ENCODE measurements at places on chromosomes 11 and 22.

DNA sequence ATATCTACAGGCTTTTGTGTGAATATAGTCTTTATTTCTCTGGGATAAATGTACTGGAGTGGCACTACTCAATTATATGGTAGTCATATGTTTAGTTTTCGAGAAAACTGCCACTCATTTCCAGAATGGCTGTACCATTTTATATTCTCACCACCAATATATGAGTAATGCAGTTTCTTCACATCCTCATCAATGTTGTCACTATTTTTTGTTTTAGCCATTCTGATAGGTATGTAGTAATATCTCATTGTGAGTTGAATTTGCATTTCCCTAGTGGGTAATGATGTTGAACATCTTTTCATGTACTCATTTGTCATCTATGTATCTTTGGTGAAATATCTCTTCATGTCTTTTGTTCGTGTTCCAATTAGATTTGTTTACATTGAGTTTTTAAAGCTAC, 18.0 kb downstream of the ACRV1 start:
- DNase-seq, result no peak

- no peak for DNase-seq
These were observed 37.1 kb downstream of the CDKN1C start for GRCh38 chr11:2848497-2848896.

- DNase-seq, result no peak
These were observed 25.7 kb upstream of the KRTAP5-7 start for GRCh38 chr11:71501071-71501985.

GRCh38 chr11:128580612-128581011, 6.7 kb downstream of the ETS1 start:
- DNase-seq, result no peak

DNA sequence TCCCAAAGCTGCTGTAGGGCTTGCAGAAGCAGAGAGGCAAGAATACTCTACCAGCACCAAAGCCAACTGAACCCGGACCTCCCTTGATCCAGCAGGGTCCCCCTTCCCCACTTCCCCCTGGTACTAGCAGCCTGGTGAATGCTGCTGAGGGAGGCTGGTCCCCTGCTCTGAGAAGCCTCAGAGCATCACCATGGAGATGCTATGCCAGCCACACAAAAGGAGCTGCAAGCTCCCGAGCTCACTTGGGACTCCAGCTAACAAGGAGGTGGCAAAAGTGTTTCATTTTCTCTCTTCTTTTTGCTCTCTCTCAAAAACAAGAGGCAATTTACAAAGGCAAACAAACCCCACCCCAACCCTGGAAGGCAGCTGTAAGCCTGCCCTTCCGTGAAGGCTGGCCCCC, 509.8 kb downstream of the BUD13 start:
- no peak for DNase-seq

GRCh38 chr11:12188548-12189317, 78.3 kb downstream of the MICAL2 start:
- no peak for DNase-seq

- peak; percentile 66 for DNase-seq
These were observed 28.1 kb upstream of the OLFML1 start for GRCh38 chr11:7457211-7457610.

GRCh38 chr22:32880893-32881596, 79.5 kb downstream of the TIMP3 start:
- DNase-seq, result no peak

DNA sequence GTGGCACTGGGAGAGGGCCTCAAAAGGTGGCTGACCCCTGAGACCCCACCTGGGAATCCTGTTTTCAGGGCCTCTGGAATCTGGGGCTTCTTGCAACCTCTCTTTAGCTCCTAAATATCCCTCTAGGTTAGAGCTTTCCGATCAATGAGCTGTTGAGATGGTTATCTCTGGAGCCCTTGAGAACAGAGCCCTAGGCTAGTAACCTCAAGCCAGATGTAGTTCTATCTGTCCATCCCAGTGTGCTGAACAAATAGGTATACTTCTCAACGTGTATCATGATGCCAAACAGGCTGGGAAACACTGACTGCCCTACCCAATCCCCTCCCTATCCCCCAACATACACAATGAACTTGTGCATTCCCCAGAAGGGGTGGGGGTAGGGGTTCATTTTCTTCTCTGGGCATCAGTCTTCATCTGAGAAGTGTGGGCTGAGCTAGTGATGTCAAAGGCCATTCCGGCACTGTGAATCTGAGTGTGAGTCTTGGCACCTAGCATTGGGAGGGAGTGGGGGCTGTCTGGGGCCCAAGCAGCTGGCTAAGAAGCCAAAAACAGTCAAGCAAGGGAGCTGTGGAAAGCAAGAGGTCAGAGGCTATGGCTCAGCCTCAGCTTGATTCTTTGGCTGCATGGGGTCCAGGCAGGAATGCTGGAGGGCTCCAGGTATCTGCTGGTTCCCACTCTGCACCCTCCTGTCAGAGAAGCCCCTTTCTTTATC, 17.3 kb downstream of the CD82 start:
- DNase-seq, result no peak

DNA sequence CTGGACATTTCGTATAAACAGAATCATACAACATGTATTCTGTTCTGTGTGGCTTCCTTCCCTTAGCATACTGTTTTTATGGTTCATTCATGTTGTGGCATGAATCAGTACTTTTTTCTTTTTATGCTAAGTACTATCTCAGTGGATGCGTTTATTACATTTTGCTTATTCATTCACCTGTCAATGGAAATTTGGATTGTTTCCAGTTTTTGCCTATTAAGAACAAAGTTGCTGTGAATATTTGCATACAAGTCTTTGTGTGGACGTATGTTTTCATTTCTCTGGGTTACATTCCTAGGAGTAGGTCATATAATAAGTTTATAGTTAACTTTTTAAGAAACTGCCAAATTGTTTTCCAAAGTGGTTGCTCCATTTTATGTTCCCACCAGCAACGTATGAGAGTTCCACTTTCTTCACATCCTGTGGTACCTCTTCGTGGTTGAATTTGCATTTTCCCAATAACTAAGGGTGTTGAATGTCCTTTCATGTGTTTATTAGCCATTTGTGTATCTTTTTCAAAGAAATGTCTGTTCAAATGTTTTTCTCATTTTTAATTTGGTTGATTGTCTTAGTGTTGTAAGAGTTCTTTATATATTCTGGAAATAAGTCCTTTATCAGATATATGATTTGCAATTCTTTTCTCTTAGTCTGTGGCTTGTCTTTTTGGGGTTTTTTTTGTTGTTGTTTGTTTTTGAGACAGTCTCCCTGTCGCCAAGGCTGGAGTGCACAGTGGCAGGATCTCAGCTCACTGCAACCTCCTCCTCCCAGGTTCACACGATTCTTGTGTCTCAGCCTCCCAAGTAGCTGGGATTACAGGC, 46.0 kb upstream of the MICAL2 start:
- DNase-seq, result no peak

- DNase-seq, result no peak
These were observed 58.9 kb downstream of the MYEOV start for GRCh38 chr11:69352715-69353319.

- DNase-seq, result no peak
These were observed 84.6 kb downstream of the MYEOV start for GRCh38 chr11:69378303-69379141.

DNA sequence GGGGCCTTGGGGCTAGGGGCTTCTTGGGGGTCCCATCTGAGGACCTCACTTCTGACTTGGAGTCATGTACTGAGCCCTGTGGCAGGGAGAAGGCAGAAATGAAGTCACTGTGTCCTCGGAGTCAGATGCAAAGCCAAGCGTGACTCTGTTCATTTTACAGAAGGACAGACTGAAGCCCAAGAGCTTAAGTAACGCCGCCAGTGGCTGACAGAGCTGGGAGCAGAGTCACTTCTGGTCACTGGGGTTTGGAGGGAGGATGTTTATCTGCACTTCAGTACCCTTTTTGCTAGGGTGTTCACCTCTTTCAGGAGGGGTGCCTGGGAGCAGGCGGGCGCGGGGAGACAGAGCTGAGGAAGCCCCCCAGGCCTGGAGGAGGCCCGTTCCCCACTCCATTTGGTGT, 10.7 kb downstream of the CD6 start:
- DNase-seq, result no peak

DNA sequence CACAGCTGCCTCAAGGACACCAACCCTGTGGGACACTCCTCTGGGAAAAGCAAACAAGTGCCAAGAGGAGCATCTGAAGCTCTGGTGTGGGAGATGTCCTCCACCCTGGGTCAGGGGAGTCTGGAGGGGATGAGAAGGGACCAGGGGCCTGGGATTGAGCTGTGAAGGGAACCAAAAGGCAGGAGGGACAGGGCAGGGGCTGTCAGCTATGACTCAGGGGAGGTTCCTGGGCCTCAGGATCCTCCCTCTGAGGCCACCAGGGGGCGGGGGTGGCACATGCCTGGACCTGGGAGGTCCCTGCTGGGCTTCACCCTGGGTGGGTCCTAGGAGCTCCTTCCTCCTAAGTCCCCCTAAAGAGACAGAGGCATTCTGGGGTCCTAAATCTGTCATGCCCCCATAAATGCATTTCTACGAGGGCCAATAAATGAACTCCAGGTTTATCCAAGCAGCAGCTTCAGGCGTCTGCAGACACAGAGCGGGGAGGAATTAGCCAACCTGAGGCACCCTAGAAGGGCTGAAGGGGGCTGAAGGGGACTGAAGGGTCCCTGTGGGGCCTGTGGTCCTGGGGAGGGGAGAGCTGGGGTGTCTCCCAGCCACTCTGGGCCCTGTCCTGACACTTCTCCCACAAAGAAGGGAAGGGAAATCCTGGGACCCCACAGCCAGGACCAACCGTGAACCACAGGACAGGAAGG, 31.9 kb upstream of the IGLL5 start:
- DNase-seq, result no peak

DNA sequence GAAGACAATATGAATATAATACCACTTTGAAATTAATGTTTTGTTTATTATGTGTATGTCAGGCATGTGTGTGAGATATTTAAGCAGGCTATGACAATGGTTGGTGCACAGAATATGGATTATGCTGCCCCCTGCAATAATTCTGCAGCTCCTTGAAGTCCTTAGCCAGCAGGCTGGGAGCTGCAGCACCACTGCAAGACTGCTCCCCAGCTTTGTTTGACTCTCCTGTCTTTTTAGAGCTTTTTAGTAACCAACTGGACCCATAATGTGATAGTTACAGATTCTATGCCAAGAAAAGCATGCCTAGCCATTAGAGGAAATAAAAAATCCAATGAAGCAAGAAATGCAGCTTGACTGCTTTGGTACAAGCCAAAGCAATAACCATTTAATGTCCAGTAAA, 535.1 kb downstream of the TMEM135 start:
- no peak for DNase-seq

DNA sequence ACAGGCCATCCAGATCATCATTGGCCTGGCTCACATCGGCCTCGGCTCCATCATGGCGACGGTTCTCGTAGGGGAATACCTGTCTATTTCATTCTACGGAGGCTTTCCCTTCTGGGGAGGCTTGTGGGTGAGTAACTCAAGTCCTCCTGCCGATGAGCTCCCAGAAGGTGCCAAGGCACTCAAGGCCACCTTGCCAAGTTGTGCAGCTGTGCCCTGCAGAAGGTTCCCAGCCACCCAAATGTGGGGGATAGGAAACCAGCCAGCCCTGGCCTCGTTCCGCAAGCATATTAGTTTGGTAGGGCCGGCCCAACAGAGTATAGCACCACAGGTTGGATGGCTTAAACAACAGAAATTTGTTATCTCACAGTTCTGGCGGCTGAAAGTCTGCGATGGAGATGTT, 4.0 kb downstream of the MS4A8 start:
- no peak for DNase-seq

- no peak for DNase-seq
These were observed 1.5 kb downstream of the EMID1 start for GRCh38 chr22:29207243-29207550.

DNA sequence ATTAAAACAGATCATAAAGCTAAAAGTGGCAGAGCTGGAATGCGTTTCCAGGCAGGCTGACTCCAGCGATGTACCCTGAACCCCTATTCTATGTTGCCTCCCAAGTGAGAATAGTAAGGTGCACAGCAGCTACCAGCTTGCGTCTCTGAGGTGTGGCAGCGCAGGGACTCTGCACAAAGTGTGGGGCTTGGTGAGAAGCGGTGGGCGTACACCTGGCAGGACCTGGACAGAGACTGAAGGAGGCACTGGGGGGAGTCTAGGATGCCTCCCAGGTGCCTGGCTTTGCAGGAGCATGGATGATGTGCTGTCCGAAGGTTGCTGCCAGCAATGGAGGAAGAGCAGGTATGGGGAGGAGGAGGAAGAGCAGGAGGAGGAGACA, 42.9 kb downstream of the AMPD3 start:
- no peak for DNase-seq

DNA sequence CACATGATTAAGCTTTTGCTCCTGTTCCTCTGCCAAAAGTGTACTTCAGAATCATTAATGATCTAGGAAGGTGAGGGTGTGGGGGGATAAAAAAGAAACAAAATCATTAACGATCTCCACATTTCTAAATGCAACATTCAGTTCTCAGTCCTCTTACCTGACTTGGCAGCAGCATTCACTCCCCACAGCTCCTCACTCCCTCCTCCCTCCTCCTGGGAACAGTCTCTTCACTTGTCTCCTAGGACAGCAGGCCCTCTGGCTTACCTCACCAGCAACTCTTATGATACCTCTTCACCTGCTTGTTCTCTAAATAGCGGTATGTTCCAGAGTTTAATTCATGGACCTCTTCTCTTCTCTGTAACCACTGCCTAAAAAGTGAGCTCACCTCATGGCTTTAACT, 56.5 kb upstream of the APOA1 start:
- no peak for DNase-seq

DNA sequence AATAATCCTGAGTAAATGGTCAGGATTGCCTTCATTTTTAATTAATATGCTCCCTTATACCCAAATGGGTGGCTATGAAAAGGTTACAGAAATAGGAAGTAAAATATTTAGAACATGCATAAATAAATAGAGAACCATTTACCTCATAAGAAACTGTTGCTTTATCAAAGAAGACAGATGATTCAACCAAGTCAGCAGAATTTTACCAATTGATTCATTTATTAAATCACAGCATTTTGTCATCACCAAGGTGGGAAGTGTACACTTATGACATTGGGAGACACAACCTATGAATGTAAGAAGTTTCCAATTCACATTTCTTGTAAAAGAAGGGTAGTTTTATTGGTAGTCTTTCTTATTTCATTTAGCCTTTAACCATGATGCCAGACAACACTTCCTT, 870.3 kb upstream of the CHORDC1 start:
- DNase-seq, result no peak

DNA sequence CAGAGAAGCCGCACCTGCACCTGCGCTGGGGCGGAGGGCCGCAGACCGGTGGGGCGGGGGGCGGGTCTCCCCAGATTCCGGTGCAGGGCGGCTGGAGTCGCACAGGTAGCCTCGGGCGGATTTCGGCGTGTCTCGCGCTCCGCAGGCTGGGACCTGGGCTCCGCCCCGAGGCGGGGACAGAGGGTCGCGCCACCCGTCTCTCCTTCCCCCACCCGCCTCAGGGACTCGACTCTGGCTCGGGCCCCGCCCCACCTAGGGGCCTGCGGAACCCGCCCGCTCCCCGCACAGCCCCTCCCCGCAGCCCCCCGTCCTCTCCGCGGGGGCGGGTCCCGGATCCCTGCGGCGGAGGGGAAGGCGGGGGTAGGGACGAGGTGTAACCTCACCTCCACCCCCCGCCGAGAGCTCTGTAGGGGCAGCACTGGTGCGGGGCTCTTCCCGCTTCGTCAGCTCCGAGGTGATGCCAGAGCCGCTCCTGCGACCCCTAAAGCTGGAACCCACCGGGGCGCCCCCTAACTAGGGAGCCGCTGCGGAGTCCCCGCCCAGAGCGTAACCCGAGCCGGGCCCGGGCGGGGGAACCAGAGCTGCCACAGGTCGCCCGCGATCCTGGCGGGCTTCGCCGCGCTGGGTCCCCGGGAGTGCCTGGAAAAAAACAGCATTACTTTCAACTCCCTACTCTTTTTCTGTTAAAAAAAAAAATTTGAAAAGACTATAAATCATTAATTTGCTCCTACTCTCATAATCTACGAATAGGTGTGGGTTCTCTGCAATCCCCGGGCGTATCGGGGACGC, at the start of gene SLC29A2:
Gene SLC29A2 (minus strand): TSS at position 134 of the 789 bp plus-strand sequence. CDS start 169 bp downstream, outside the sequence.
- no peak for DNase-seq

GRCh38 chr22:40560551-40560950, 76.0 kb downstream of the MRTFA start:
- no peak for DNase-seq
